Activated naive CD4-positive, alpha-beta T cell (primary cell): ENCODE measurements at places on chromosomes 6 and 20.

DNA sequence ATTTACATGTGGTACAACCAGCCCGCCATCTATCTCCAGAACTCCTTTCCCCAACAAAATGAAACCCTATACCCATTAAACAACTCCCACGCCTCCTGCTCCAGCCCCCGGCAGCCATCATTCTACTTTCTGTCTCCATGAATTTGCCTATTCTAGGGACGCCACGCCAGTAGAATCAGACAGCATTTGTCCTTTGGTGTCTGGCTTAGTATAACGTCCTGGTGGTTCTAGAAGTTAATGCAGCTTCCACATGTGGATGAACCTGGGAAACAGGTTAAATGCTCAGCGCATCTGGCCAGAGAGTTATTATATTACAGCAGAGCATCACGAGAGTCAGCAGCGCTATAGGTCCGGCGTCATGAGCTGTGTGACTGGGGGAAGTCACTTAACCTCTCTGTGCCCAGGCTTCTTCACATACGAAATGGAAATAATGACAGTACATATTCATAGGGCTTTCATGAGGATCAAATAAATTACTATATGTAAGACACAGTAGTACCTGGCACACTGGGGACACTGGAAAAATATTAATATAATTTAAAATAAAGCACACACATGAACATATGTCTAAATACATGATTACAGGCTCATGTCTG lies 178.7 kb upstream of the TAB2 start:
- DNase-seq = no peak

- no peak for DNase-seq
Observed at GRCh38 chr6:4487538-4487937, 288.7 kb upstream of the CDYL start.

- DNase-seq = no peak
Observed at GRCh38 chr6:91167846-91168245, 581.0 kb upstream of the MAP3K7 start.

DNA sequence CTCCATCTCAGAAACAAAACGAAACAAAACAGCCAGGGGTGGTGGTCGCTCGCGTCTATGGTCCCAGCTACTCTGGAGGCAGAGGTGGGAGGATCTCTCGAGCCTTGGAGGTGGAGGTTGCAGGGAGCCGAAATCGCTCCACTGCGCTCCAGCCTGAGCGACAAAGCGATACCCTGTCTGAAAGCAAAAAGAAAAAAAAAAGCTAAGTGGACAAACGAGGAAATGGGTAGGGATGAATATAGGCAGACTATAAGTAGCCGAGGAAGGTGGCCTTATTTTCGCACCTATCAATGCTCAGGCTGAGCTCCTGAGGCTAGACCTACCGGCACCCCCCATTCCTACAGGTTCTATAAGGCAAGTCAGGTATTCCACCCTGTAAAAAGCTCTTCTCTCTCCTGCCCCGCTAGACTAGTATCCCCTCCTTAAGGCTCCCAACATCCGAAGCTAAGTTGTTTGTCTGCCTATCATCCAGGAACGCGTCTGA lies 650 bp upstream of the CASP8AP2 start:
- DNase-seq = no peak

- no peak for DNase-seq
Observed at GRCh38 chr20:45067087-45067486, 33.8 kb downstream of the KCNS1 start.

- DNase-seq = no peak
Observed at GRCh38 chr20:40787941-40788340, 98.9 kb upstream of the MAFB start.

GRCh38 chr6:2542858-2543218 lies 207.9 kb downstream of the MYLK4 start:
- DNase-seq = no peak

DNA sequence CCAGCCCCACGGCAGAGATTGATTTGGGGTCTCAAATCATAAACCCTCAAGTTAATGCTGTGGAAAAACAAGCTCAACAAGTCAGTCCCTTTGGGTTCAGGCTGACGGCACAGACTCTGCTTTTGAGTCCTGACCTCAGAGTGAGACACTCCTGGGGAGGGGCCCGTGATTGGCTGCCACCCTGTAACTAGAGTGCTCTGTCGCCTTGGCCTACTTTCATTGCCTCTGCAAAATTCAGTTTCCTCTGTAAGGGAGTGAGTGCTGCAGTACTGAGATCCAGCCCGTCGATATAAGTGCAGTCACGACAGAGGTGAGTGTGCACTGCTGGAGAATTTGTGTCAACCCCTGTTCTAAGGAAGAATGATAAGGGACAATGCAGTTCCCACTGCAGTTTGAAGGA lies 105.6 kb downstream of the ANKS1A start:
- DNase-seq = no peak
